ENCODE measurements at places on chromosomes 1 and 21. TPM values are rescaled to one million over a fixed set of nuclear protein-coding genes. Genes with fewer than 3 reads are reported as not detected.

GRCh38 chr1:172108161-172108893, 267.0 kb downstream of the DNM3 start:
- DNase-seq = no peak

- no peak for DNase-seq
Observed at GRCh38 chr1:109136766-109137165, 22.9 kb downstream of the ELAPOR1 start.

DNA sequence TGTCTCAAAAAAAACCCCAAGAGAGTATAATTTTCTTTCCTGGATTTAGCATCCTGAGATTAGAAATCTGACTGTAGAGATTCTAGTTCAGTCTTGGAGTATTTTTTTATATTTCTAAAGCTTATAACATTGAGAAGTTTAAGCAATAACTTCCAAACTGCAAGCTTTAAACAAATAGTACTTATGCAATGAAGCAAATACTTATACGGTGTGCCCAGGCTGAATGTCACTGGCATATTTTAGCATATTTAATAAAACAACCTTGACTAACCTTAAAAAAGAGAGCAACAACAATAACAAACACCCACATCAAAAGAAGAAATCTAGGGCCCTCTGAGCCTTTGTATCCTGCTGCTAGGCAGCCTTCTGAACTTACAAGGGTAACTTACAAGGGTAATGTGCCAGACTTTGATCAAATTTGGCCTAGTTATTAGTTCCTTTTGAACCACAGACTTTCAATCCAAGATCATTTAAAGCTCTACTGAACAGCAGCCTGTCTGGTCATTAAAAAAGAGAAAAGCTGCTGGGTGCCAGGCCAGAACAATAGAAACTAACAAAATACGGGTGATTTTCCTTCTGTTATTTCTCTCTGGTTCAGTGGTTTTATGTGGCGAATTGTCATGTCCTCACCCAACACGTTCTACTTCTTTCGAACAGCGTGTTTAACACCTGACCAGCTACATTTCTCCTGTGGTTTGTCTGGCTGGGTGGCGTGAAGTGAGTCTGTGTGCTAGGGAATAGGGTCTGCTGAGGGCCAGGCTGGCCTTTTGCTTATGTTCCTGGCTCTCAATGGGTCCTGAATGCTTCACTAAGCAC, 16.2 kb downstream of the MTOR start:
- DNase-seq = no peak

GRCh38 chr1:182968836-182969734, 16.1 kb upstream of the SHCBP1L start:
- DNase-seq = no peak

DNA sequence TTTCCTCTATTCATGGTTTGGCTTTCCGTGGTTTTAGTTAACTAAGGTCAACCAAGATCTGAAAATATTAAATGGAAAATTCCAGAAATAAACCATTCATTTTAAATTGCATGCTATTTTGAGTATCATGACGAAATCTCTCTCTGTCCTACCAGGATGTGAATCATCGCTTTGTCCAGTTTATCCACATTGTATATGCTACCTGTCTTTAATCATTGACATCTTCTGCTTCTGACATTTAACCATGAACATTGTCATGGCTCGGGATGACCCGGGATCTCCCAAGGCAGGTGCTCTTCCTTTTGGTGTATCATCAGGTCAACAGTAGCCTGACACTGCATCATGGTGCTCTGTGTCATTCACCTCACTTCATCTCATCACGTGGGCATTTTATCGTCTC, 125.5 kb upstream of the HNRNPU start:
- DNase-seq = no peak

GRCh38 chr1:172112576-172112975, 271.3 kb downstream of the DNM3 start:
- no peak for DNase-seq

DNA sequence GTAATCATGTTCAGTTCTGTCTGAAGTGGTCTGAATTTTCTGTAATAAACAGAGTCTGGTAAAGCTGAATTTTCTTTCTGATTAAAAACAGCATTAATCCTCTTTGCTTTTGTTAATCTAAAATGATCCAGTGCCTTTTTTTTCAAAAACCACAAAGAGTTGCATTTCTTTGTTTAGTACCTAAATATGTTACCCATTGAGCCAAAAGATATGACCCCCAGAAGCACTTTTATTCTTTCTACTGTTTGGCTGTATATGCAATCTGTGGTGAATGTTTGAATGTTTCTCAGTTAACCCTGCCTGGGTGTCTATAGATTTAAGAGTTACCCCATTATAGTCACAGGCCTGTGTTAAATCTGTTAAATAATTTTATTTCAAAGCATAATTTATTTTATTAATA, 394.8 kb downstream of the PTPRC start:
- no peak for DNase-seq

DNA sequence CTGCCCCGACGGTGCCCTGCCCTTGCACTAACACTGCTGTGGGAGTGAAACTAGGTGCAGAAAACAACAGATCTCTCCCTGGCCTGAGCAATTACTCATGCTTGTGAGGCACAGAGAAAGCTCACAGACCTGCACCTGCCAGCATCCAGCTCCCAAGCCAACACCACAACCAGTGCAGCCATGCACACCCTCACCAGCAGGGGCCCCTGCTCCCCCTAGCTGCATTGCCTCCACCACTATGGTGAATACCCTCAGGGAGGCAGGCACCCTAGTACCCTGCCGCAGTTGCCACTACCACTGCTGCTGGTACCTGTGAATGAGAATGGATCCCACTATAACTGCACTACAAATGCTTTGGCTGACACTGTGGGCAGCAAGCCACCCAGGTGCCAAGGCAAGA, 7.1 kb upstream of the DIRAS3 start:
- DNase-seq = peak; percentile 40

DNA sequence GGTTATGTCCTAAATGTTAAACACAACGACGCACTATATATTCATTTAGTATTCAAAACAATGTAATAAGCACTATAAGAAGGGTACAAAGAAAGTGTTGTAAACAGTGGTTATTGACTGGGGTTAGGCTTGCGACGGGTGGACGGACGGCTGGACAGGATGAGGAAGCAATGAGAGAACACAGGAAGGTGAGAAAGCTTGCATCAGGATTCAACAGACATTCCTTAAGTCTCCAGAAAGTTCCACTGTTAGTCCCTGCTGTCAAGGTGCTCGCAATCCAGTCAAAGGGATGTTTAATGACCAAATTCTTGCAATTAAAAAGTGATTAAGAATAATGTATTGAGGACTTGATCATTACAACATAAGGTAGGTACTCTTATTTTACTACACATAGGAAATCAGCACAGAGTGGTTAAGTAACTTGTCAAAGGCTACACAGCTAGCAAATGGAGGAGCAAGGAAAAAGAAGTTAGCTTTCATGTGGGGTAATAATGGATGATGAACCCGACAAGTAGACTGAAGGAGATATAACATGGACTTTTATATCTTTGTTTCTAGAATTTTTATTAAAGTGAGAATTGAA, 994 bp upstream of the ACBD6 start:
- DNase-seq = no peak

GRCh38 chr1:246565751-246566127, 322 bp downstream of the TFB2M start:
- DNase-seq = peak; percentile 42

DNA sequence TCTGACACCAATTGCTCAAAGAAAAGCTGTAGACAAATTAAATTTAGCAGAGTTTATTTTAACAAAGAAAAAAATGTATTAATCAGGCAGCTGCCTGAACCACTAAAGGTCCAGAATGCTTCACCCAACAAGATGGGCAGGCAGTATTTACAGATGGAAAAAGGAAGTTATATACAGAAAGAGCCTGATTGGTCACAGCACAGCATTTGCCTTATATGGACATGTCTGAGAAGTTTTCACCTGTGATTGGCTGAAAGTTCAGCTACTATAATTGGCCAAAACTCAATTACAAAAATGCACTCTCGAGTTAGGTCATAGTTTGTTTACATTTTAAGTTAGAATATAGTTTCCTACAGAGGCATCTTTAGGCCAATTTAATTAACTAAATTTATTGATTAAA, 15.1 kb upstream of the FMO1 start:
- DNase-seq = no peak

DNA sequence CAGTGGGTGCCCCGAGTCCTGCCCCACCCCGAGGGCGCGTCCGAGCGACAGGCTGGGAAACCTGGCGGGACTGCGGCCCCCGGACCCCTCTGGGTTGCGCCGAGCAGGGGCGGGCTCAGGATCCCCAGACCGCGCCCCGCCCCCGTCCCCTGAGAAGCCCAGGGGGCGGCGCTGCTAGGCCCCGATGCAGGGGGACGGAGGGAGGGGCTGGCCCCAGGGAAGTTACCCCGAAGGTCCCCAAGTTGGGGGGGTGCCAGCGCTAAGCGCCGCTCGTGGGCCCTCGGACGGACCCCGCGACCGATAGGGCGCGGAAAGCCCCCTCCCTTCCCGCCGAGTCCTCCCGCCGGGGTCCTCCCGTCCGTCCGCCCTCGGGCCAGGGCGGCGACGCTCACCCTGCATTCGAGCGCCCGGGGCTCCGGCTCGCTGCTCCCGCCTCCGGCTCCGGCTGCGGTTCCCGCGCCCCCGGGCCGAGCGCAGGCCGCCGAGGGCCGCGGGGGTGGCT, 414 bp downstream of the GPR153 start:
- DNase-seq = no peak

GRCh38 chr1:25623007-25623406, 6.4 kb downstream of the MAN1C1 start:
- no peak for DNase-seq

GRCh38 chr1:150543500-150544143, 5.6 kb upstream of the ADAMTSL4 start:
- no peak for DNase-seq

DNA sequence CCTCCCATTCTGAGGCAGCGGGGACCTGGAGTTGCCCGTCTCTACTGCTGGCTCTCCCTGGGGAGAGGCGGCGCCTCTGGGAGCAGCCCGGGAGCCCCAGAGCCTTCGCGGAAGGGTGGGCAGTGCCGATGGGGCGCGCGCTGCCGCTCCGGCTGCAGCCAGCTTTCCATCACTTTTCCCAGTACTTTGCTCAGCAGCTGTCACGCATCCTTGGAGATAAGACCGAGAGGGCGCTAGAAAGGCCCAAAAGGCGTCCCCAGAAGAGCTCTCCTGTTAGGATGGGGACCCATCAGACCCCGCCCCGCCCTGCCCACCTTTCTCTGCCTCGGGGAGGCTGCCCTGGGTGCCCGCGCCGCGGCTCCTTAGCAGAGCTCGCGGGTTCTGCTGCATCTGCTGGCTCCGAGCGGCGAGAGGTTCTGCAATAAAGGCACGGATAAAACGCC, 534 bp downstream of the KCNH1 start:
- peak; percentile 41 for DNase-seq

DNA sequence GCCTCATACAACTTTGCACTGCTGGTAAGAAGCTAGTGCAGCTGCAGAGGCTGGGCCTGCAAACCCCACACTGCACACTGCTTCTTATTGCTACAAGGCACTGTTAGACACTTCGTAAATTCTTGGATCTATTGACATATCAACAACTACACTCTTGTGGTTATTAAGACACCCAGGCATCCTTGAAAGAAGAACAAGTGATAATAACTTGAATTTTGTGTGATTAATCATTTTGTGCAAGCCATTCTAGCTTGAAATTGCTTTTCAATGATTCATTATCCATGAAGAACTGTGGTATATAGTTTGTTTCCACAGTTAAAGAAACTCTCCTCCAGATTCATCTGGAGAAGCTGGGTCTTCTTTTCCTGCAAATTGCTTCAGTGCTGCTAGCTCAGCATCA, 33.7 kb upstream of the IFI44L start:
- DNase-seq = no peak

- DNase-seq = no peak
Observed at GRCh38 chr1:21643624-21644023, 25.5 kb downstream of the RAP1GAP start.

- no peak for DNase-seq
Observed at GRCh38 chr1:32939655-32940371, 24.8 kb downstream of the RNF19B start.

GRCh38 chr1:70090875-70091274, 114.5 kb downstream of the LRRC40 start:
- no peak for DNase-seq

- DNase-seq = no peak
Observed at GRCh38 chr21:31475223-31475622, 131.2 kb upstream of the TIAM1 start.

DNA sequence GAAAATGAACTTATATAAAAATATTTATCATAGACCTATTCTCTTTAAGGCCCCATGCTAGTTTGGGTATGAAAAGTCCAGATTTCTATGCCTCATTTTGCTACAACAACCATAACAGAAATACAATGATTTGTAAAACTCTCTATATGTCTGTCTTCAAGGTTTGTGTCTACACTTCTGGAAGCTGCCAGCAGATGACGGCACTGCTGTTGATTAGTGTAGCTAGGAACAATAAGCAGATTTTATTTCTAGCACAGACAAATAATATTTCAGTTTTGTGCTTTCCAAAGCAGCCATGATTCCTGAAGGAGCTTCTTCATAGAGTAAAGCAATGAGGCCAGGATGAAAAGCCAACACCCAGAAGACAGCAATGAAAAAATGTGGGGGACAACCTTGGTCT, 779.6 kb upstream of the ADGRL2 start:
- no peak for DNase-seq

- DNase-seq = no peak
Observed at GRCh38 chr1:40151457-40152079, 9.6 kb upstream of the RLF start.

DNA sequence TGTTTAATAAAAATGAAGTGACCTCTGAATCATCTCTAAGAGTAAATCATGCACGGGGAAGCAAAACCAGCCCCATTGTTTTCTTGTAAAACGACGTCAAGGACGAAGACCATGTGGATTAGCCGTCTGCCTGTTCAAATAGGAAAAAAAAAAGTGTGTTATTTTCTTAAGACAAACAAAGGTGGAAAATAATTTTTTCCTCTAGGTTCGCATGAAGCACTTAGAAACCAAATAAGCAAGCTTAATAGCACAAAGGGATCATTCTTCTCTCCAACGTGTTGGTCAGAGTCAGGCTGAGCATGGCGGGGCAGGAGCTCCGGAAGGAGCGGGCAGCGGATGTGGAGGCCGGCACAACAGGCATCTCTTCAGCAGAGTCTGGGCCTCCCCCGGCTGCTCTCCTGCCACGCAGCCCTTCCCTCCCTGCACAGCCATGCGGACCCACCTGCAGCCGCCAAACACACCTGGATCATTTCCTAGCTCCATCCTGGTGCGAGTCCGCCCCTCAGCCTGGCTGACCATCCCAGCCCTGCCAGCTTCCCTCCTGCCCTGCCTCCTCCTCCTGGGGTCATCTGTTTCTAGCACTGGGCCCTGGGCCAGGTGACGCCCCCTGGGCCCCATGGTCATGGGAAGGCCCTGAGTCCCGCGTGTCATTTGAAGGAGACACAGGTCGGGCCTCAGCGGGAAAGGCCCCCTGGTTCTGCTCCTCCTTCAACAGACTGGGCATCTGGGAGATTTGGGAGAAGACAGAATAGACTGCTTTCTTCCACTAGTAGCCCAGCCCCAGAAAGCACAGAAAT, 40.2 kb downstream of the MX1 start:
- no peak for DNase-seq

The MYOG gene
- total RNA-seq = not detected

The CYP2J2 gene
- 0.46 TPM for total RNA-seq

The SDHC gene
- 193 TPM for total RNA-seq

The CSF3R gene
- total RNA-seq = 0.09 TPM

The SNX7 gene
- total RNA-seq = 12.9 TPM

The CDK18 gene
- 71.9 TPM for total RNA-seq

The OR10Z1 gene
- not detected for total RNA-seq

The FAM20B gene
- 36.1 TPM for total RNA-seq

The LRRC40 gene
- total RNA-seq = 31.0 TPM

All from WTC11 (cell line).